ENCODE measurements at places on chromosomes 7 and 10. TPM values are rescaled to one million over a fixed set of nuclear protein-coding genes. Genes with fewer than 3 reads are reported as not detected.

Gene TPST1
- total RNA-seq = 1.1 TPM

Gene TMEM229A
- not detected for total RNA-seq

DNA sequence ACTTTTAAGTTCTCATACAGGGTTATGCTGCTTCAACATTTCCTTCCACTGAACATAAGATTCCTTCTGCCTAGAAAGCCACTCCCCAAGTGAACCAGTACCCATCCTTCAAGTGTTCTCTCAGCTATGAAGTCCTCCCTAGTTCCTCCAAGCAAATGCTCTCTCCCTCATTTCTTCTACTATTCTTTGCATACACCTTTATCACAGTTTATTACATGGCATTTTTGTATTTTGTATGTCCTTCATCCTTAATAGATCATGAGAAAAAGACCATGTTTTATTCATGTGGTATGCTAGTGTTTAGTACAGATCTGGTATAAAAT, 1.9 kb downstream of the SYPL1 start:
- DNase-seq = no peak

DNA sequence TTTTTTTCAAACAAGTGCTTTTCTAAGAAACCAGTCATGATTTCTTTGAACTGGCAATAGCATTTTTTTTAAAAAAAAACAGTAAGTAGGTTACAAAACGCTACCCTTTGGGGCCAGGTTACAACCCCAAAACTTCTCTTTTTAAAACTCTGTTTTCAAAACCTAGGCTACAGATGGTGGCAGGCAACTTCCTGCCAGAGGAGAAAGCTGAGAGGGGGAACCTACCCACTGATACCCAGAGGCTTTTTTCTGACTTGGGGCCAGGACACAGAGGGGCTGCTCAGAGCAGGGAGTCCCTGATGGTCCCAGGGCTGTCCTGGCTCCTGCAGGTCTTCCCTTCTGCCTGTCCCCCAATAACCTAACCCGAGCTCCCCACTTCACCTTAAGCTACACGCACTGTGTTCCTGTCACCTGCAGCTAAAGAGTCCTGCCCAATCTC, 6.9 kb downstream of the STN1 start:
- peak; percentile 49 for DNase-seq

- DNase-seq = no peak
These were observed 9.2 kb upstream of the FOXP2 start for GRCh38 chr7:114405427-114405826.

DNA sequence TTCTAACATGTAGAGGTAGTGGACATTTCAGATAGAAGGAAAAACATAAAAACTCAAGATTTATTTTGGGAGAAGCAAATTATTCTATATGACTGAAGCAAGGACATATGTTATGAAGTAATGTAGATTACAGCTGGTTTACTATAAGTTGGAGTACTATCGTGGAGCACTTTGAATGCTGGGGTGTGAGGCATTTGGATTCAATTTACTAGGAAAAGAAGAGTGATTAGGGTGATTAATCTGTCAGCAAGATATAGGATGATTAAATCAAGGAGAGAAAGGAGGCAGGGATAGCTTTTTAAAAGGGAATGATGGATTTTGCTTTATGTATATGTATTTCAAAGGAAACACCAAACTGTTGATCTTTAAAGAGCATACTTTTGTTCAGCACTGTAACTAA, 318.4 kb upstream of the KAT6B start:
- no peak for DNase-seq

DNA sequence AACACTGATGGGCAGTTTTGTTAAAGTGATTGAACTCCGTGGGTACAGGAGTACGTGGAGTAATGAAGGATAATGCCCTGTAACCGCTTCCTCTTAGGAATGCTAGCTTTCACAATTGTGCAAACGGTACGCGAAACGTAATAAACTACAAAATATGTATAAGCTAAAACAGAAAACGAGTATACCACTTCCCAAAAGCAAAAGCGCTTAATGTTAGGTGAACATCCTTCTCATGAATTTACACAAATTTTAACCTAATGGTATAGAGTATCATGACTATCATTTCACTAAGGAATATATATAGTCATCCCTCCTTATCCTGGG, 395 bp upstream of the ZNF25 start:
- DNase-seq = no peak

DNA sequence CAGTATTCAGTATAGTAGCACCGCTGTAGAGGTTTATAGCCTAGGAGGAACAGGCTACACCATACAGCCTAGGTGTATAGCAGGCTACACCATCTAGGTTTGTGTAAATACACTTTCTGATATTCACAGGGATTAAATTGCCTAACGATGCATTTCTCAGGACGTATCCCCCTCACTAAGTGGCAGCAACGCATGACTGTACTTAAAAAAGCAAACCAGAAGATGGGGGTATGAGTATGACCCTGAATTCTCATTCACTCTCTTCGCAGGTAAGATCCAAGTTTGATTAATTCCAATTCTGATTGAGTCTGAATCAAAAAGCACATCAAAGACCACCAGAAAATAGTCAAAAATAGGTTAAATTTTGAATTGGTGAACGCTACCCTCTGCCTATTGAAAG, 972 bp downstream of the ORC5 start:
- DNase-seq = no peak

- DNase-seq = no peak
These were observed 31.9 kb downstream of the FAM107B start for GRCh38 chr10:14742815-14743214.

- no peak for DNase-seq
These were observed 126.1 kb downstream of the FAM204A start for GRCh38 chr10:118216020-118216419.

DNA sequence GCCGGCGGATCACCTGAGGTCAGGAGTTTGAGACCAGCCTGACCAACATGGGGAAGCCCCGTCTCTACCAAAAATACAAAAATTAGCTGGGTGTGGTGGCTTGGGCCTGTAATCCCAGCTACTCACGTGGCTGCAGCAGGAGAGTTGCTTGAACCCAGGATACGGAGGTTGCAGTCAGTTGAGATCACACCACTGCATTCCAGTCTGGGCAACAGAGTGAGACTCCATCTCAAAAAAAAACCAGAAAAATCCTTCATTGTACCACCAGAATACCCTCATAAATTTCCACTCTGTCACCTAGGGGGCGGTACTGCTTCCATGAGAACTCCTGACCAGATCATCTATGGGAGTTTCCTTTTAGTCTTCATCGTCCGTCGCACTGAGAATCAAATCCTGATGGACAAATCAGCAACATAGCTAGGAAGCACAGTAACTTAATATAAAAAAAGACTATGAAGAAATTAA, 225.8 kb upstream of the KLF14 start:
- peak; percentile 69 for DNase-seq

Gene PHKG1
- total RNA-seq = 1.6 TPM

Gene COL28A1
- total RNA-seq = not detected

- no peak for DNase-seq
These were observed 91.5 kb downstream of the ABCA13 start for GRCh38 chr7:48262606-48263310.

DNA sequence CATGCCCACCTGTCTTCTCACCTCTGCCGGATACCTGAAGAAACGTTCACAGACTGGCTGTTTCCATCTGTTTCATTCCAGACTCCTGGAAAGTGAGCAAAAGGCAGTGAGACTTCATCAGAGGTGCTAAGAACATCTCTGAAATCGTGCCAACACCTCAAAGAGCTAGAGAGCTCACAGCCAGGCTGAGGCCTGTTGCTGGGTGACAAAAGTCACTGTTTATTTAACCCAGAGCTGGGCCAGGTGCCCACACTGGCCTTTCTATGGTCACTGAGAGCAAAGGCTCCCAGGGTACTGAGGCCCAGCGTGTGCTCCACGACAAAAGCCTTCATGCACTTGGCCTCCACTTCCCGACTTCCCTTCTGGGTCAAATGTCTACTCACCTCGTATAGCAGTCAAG, 3.7 kb upstream of the NANOS1 start:
- no peak for DNase-seq

DNA sequence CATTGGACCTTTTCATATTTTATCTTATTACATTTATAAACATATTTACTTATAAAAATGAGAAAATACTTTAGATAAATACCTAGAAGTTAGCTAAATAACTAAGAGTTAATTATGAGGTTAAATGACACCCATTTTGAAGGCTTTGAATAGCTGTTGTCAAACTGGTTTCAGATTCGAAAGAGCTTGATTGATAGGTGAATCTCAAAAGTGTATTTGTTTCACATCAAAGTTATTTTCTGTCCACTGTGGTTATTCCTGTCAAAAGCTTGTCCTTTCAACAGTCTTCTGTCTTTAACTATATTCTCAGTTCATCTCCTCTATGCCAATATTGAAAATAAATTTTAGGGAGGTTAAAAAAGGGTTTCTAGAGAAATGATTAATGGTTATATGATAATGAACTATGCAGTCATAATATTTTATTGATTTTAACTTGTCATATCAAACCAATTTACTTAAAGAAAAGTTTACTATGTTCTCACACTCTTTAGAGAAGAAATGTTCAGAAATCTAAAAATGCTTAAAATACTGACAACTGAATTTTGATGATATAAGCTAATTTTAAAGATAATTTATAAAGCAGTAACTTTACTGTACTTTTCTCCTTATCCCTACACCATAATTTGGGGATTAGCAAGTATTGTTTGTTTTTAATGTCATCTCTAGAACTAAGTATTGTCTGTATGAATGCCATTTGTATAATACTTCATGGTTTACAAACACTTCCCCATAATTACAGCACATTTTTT, 72.0 kb upstream of the FOXP2 start:
- no peak for DNase-seq

DNA sequence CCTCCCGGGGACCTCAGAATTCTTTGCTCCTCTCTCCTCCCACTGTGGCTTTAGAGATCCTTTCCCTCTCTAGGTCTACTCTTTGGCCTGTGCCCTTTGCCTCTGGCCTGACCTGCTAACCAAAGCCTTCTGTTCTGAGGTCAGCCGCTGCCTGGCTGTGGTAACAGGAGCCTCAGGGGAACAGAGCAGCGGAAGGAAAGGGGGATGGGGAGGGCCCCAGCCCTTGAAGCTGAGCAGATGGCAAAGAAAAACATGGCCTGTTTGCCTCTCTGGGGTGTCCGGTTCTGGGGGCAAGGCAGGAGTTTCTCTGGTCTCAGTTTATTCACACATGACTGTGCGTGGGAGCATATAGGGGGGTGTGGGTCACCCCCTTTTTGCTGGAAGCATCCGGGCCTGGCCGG, 28.2 kb downstream of the COL26A1 start:
- DNase-seq = peak; percentile 57

Gene TET1
- total RNA-seq = 0.71 TPM

DNA sequence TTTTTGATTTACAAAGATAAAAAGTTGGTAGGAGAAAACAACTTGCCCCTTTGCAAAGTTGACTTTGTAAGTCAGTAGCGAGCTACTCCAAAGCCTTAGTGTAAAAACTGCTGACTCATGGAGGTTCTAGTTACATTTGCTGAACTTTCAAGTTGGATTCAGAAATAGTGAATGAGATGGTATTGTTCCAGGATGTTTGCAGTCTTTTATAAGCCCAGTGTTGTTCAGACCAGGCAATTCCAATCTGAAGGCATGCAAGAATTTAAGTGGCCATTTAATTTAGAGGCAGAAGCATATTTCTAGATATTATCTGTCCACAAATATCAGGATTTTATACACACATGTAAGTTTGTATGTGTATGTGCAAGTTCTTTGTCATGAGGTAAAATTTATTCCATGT, 21.6 kb downstream of the TES start:
- no peak for DNase-seq

- DNase-seq = no peak
These were observed 546.3 kb downstream of the TYW1 start for GRCh38 chr7:67542916-67543315.

Gene SPDYE8
- total RNA-seq = not detected

DNA sequence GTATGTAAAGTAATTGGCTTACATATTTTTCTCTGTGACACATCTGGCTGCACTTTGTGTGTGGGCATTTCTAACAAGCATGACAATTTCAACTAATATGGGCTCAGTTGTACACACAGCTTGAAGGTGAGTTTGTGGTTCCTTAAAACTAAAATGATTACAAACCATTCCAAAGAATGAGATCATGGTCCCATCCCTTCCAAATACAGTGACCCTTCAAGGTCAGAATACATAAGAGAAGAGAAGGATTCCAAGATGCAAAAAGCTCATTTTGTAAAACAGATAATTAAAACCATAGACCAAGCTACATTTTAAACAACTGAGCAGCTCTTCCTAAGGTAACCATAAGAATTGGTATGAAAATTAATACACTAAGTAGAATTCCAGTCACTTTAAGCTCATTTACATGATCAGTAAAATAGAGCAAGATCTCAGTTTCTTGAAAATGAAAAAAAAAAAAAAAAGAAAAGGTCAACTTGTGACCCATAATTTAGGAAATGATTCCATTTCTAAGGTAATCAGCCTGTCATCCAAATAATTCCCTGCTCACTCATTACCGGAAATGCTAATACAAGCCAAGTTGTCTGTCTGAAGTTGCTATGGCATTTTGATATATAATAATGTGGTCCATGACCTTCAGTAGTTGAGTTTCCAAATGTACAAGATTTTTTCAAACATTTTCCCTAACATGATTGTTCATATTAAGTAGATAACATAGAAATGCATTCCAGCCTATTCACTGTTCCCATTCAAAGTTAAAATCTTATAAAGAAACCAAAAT, 688.5 kb downstream of the PARD3 start:
- DNase-seq = no peak

DNA sequence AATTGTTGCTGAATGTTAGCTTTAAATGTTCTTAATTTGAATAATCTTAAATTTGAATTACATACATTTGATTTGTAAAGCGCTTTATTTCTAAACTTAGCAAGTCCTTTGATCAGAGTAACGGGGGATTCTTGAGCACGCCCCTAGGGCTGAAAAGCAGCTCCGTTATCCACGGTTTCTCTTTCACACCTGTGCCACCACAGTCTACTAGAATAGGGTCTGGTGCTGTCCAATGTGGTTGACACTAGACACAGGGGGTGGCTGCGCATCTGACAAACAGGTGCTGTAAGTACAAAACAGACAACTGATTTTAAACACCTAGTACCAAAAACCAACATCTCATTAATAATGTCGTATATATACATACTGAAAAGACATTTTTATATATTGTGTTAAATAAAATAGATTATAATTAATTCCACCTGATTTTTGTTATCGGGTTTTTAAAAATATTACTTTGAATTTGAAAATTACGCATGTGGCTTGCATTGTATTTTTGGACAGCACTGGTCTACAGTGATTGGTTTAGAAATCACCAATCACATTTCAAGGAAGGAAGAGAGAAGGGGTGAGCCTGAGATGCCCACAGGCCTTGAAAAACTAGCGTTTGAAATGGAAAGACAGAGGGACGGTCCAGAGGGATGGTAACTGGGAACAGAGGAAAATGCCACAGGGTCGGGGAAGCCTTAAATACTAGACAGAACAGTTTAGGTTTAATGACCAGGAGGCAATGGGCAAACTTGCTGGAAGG, 7.3 kb downstream of the SEPHS1 start:
- peak; percentile 45 for DNase-seq

- no peak for DNase-seq
These were observed 285.6 kb upstream of the POM121L12 start for GRCh38 chr7:52749880-52750279.

Gene ACTL6B
- not detected for total RNA-seq

DNA sequence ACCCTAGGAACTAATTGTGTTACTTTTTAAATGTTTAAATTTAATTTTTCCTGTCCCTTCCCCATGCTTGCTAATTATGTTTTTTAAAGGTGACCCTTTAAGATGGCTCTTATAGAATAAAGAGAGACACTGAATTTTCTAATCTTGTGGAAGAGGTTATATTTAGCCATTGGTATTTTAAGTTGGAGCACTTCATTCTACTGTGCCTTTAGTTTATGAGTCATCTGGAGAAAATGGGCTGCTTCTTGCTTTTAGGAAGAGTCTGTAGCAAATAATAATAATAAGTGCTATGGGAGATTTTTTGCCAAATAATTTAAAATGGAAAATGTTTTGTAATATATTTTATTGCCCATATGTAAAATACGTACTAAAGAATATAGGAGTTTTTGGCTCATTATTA, 139.7 kb downstream of the ADK start:
- no peak for DNase-seq
